ENCODE measurements at places on chromosomes 16 and 17. TPM values are rescaled to one million over a fixed set of nuclear protein-coding genes. Genes with fewer than 3 reads are reported as not detected.

DNA sequence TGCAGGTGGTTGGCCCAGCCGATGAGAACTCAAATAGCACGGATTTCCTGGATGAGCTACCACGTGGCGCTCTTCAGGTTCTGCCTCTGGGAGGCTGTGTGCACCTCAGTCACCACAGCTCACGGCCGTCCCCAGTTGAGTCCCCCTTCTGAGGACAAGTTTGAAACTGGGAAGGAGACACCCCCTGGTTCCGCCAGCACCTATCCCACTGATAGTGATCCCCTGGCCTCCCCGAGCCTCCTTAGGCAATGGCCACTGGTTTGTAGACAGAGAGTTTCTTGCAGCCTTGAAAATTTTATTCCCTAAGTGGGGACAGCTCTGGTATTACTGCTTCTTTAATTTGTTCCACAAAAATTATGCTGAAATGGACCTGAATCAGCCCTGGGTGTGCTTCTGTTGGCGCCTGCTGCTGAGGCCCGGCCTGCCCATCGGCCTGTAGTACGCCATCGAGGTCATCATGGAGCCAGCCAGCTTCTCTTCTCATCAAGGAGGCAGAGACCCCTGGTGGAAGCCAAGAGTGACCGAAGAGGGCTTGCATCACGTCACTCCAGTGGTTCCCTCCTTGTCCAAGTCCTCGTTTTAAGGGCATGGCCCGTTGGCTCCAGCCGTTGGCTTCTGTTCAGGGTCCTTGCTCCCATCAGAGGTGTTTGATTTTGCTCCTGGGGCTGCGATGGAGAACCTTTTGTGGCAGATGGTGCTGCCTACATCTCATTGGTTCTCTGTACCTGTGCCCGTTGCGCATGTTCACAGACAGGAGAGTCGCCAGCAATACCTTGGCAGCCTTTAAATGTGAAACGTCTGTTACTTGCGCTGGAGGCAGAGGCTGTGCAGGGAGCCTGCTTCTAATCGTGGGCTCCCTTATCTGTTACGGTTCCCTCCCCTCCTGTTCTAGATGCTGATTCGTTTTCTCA, 9.3 kb downstream of the SMCR8 start:
- no peak for DNase-seq

DNA sequence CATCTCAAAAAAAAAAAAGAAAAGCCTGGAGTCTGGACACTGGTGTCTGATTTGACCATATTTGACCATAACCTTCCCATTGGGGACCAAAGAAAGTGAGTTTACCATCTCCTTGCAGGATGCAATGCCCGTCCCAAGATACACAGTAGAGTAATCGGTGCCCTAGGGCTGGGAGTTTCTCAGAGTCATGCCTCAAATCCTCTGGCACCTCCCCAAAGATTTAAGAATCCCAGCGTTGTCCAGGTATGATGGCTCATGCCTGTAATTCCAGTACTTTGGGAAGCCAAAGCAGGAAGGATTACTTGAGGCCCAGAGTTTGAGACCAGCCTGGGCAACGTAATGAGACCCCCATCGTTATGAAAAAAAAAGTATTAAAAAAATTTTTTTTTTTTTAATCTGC, 5.0 kb downstream of the PITPNM3 start:
- DNase-seq = no peak

- no peak for DNase-seq
These were observed 2.3 kb downstream of the CCL4 start for GRCh38 chr17:36105781-36106492.

ITGB4 gene
- 12.5 TPM for polyA plus RNA-seq

DNA sequence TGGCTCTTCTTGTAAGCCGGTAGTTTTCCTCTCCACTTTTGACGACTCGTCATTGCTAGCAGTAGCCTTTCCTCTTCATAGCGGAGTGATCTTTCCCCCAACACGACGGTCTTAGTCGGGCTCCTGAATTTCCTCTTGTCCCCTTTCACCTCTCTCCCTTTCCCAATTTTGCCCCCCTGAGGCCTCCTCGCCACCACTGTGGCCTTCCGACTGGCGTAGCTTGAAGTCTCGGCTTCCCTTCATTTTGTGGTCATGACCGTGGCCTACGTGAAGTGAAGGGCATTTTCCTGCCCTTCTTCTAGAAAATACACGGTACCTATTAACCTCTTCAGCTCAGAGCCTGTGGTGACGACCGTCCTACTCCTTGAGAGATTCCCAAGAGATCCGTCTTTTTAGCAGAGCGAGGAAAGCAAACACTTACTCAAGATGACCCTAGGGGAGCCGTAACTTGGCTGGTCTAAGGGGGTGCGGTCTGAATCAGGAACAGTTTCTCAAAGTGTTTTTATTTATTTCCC, 787 bp downstream of the PRKAR1A start:
- DNase-seq = no peak

CDH3 gene
- polyA plus RNA-seq = 64.9 TPM

DNA sequence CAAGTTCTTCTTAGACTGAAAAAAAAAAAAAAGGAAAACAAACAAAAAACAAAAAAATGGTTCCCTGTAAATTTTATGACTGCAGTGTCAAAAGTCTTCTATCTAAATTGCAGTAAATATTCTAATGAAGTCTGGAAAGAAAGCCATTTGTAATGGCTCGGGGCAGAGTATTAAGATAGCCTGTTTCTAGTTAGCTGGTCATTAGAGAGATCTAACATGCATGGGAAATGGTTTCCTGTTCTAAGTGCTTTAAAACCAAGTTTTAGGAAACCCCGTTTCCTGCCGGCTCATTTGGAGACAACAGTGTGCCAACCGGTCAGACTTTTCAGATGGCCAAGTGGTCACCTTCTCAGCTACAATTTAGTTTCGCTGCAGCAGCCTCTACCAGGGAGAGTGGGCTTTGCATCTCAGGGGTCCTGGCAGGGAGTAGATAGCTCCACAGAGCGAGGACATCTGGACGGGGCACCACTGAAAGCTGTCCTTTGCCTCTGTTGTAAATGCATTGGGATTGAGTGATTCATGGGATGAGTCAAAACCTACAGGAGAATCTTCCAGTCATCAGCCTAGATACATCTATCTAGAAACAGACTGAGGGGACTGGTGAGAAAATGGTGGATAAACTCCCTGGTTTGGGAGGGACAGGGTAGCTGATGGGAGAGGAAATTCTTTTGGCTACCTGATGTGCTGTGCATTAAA, 473.2 kb upstream of the SALL1 start:
- no peak for DNase-seq

Measured in renal pelvis (tissue), 12 donors.